ENCODE measurements at places on chromosomes 11 and 22.

- no peak for DNase-seq
These were observed 72.3 kb downstream of the FAM76B start for GRCh38 chr11:95717314-95717713.

- no peak for DNase-seq
These were observed 57.3 kb upstream of the SLN start for GRCh38 chr11:107769189-107769588.

- no peak for DNase-seq
These were observed 441.0 kb downstream of the NTM start for GRCh38 chr11:131811383-131811782.

DNA sequence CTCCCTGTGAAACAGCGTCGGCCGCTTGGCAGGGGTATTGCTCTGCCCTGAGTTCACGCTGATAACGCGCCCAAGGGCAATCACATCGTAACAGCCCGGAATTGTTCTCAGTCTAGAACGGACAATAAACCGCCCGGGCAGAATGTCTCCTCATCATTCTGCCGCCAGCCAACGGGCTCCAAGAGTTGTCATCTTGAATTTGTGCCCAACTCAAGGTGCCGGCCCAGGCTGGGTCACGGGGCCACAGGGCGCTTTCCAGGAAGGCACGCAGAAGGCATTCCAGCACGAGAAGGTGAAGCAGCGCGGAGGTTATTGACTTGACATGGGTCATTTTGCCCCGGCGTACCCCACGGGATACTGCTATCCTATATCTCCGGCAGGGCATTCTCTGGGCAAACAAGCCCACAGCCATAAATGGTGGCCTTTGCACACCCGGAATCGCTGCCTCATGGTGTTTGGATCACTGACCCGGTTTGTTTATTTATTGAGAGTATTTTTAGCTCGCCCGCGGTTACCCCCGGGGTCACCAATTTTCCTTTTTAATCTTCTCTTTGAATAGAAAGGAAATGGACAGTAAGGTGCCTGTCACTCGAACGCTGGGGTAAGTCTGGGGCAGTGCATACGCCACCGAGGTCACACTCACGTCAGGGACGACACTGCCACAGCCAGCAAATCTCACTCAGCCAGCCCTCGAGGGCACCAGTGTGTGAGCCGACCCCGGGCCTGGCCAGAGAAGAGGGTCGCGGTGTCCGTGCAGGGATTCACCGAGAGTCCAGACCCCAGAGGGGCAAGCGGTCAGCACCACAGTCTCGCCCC is 72.4 kb upstream of the FGF3 start:
- DNase-seq, result no peak

GRCh38 chr11:125343718-125344131 is 152.3 kb downstream of the FEZ1 start:
- no peak for DNase-seq

GRCh38 chr11:44466531-44467205 is 98.8 kb upstream of the CD82 start:
- DNase-seq, result no peak

DNA sequence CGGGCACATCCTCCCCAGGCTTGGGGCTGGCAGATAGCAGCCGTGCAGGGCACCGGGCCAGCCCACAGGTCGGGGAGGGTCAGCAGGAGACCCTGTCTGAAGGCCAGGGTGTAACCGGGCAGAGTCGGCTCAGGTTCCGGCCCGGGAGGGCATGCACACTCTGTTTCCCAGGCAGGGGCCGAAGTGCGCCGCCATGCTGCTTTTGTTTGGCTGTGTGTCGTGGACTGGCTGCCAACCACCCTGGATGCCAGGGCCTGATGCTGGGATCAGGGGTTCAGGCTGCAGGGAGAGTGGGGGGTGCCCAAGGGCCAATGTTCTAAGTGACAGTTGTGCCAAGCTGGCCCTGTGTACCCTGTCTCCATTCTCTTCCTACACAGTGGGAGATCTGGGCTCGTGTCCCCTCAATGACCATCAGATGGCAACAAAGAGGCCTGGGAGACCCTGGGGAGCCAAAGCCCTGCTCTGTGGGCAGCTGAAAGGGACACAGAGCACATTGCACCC is 120.9 kb upstream of the B3GAT1 start:
- DNase-seq, result no peak

- DNase-seq, result no peak
These were observed 9.7 kb upstream of the BCL9L start for GRCh38 chr11:118935376-118935775.

Measured in NCI-H446 (cell line).